ENCODE measurements at places on chromosomes 2 and 18.

DNA sequence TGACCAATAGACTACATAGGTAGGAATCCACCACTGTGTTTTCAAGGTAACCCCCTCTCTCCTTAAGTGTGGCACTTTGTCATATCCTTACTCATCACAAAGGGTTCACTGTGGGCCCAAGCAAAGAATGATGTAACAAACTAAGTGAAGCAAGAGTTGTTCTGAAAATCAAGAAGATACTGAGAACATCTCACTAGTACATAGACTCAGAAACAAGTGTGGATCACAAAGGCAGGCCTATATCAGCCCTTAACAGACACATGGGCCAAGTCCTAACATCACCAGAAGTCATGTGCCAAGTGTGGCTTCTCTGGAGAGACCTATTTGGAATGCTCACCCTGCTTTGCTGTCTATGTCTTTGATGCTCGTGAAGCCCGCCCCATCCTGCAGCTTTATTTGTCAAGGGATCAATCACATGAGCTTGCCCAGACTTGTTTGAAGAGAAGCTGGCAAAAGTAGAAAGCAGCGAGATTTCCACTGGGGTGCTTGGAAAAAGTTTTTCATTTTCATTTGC is 131.2 kb upstream of the TTC39C start:
- no peak for DNase-seq

DNA sequence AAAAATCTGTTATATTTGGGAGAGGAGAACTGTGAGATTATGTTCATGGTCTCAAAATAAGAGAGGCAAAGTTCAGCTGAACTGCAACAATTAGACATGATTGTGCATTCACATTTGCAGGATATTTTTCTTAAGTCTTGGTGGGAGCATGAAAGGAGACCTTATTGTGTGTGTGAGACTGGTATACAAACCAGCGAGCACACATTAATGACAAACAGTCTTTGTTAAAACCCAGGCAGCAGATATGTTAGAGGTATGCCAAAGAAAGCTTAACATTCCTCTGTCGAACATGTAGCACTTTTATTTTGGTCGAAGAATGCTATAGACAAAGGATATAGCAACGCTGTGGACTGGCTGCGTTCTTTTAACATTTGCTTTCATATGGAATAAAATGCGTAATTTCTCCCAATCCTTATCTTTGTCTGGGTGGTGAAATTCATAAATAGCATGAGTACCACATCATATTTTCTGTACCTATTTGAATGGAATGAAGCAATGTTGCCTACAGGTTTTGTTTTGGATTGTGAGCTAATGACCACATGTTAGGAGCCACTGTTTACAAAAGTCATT is 88.4 kb downstream of the ICOS start:
- DNase-seq = no peak

GRCh38 chr2:207939342-207940108 is 85.8 kb downstream of the PLEKHM3 start:
- DNase-seq = no peak

- no peak for DNase-seq
These were observed 51.5 kb downstream of the CDC42EP3 start for GRCh38 chr2:37619959-37620300.

DNA sequence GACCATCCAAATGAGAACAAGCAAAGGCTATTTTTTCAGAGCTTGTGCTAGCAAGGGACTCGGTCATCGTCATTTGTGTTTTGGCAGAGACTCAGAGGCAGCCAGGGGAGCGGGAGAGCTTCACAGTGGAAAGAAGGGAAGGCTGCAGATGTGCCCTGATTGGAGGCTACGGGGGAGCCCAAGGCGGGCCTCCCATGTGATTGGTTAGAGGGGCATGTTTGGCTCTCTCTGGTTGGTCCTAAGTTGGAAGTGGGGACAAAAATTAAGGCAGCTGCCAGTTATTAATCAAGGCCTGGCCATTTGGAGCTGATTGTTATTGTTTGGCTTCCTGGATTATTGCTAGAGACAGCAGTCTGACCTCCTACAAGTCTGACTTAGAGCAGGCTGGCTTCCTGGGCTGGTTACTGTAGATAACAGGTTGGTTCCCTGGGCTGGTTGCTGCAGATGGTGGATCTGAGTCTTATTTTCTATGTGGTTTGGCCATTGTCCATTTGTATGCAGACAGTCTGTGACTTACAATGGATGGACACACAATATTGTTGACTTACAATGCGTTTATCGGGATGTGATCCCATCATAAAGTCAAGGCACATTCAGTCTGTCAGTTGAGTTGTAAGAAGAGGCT is 5.9 kb downstream of the FER1L5 start:
- DNase-seq = no peak

- DNase-seq = no peak
These were observed 159.2 kb downstream of the FAM210A start for GRCh38 chr18:13566941-13567746.

GRCh38 chr18:31835528-31836133 is 75.0 kb upstream of the SLC25A52 start:
- DNase-seq = peak; percentile 3

- no peak for DNase-seq
These were observed 233.0 kb downstream of the ALK start for GRCh38 chr2:29688429-29688828.

- no peak for DNase-seq
These were observed 199.8 kb upstream of the HDAC4 start for GRCh38 chr2:239600650-239601049.

DNA sequence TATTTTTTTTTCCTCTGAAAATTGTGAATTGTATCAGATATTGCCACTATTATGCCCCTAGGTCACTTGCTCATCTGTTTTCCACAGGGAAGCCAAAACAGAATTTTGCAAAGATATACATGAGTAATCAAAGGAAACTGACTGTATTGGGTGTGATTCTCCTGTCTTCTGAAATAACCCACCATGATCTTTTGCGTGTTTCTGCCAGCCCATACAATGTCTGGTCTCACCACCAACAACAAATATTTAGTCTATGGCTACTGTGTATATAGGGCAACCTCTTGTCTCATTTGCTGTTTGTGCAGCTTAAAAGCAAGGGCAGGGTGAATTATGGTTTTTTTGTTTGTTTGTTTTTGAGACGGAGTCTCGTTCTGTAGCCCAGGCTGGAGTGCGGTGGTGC is 26.5 kb downstream of the EPAS1 start:
- DNase-seq = no peak

DNA sequence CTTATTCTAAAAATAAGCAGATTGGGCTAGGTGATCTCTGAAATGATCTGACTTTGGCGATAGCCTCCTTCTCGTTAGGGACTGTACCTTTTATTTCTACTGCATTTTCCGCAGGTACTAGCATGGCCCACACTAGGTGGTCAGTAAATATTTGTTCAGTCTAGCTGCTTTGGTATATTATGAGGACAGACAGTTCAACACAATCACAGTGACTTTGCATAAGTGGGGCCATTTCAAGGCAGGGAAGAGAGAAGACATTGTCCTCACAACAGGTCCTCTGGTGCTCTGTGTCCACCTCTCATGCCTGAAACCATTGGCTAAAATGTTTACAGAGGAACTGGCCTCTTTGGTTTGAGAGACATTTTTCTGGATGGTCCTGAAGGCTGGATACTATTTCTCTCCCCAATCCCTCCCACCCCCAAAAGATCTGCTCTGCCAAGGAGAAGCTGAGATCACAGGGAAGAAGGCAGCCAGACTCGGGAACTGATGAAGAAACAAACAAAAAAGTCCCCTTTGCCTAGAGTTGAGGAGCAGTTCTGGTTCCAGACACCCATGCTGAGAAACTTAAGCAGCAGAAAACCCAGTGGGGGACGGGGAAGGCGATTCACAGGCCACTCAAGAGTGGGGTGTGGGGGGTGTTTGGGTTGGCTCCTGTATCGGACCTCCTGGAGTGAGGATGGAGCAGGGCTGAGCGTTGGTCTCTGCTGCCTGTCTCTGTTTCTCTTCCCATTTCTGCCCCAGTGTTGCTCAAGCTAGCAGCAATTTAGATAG is 2.9 kb upstream of the TNP1 start:
- DNase-seq = no peak

- no peak for DNase-seq
These were observed 86.2 kb upstream of the HAAO start for GRCh38 chr2:42878581-42878980.

DNA sequence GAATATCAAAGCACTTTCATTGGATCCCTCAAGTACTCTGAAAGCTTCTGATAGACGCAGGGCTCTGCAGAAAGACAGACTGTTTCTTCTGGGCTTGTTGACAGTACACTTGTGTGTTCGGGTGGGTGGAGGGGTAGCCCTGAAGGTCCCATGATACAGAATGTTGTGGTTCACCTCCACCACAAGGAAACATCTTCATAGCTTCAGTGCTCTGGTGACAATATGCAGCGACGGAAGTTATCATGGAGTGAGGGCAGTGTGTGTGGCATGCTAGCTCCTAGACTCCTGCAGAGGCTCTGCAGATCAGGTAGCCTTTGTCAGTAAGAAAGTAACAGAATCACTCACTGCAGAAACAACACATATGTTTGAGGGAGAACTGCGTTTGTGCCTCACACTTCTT is 90.7 kb downstream of the MEIS1 start:
- no peak for DNase-seq

- DNase-seq = no peak
These were observed 44.8 kb downstream of the TCF4 start for GRCh38 chr18:55543130-55543704.

DNA sequence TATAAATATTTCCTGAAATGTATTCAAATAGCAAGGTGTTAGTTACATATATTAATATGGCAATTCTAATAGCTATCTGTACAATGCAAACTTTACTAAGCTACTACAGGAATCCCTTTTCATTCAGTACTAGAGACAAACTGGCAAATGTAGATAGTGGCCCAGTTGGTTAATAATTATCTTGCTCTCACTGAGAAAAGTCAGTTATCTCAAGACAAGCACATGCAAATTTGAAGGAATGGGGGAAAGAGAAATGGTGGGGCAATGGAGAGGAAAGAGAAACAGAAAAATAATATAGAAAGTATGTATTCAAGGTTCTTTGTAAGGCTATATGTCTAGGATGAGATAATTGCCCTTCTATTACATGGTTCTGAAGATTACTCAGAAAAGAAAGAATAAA is 280.0 kb downstream of the FIGN start:
- no peak for DNase-seq

GRCh38 chr2:152566728-152567069 is 150.6 kb downstream of the PRPF40A start:
- DNase-seq = no peak

- no peak for DNase-seq
These were observed 9.9 kb downstream of the DNMT3A start for GRCh38 chr2:25331686-25332365.

DNA sequence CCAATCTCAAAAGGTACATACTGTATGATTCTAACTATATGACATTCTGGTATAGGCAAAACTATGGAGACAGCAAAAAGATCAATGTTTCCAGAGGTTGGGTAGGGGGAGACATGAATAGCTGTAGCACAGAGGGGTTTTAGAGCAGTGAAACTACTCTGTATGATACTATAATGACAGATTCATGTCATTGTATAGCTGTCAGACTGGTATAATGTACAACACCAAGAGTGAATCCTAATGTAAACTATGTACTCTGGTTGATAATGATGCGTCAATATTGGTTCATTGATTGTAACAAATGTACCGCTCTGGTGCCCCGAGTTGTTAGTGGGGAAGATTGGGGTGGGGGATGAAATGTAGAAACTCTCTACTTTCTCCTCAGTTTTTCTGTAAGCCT is 172.4 kb upstream of the SPOPL start:
- DNase-seq = no peak

DNA sequence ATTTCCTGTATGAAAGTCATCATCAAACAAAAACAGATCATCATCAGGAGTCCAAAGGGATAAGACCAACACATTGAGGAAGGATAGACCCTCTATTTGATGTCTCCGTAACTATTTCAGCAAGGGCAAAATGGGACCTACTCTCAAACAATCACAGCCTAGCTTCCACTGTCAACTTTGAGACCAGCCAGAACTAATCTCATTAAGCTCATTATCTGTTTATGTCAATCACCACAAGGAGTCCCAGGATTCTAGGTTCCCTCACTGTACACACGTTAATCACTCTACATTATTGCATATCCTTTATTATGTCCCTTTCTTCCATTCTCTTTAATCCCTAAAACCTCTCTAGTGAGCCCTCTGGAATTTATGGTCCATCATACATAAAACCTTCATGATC is 370.3 kb upstream of the LINC00305 start:
- DNase-seq = no peak

- DNase-seq = peak; percentile 37
These were observed 181.1 kb upstream of the ARL4C start for GRCh38 chr2:234677758-234678538.

GRCh38 chr18:76364282-76365259 is 130.5 kb downstream of the ZNF516 start:
- DNase-seq = no peak

DNA sequence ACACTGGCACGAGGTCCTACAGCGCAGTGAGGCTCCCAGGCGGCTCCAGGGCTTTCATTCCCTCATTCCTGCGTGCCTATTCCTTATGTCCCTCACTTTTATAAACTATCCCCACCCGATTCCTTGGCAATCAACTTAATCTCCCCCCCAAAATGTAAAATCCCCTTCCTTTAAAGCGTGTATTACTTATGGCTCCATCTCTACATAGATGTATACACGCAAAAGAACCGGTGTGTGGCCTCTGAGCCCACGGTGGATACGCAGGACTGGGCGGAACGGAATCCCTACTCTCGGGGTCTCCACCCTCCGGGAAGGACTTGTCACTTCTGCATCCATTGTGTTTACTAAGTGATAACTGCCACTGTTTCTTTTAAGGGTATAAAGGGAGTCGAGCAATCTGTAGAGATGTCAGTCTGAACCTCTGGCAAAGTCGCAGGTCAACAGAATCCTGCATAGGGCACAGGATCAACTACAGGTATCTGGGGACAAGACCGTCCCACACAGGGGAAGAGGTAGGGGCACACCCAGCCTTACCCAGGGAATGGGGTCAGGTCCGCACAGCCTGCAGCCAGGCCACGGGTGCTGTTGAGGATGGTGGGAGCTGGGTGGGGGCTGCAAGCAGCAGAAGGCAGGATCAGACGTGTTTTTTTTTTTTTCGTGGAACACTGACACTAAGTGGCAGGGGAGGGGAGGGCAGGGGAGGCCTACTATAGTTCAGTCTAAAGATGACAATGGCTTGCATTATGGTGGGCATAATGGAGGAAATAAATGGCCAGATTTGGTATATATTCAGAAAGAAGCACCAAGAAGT is 42.1 kb downstream of the HDLBP start:
- no peak for DNase-seq

GRCh38 chr18:48580782-48581181 is 42.0 kb downstream of the CTIF start:
- DNase-seq = no peak

- DNase-seq = no peak
These were observed 175.6 kb upstream of the RAB6C start for GRCh38 chr2:129803871-129804270.

Data from fibroblast of pulmonary artery (primary cell).